ENCODE measurements at places on chromosomes 11 and 22.

- no peak for DNase-seq
Observed at GRCh38 chr11:96303064-96303463, 39.9 kb downstream of the MAML2 start.

DNA sequence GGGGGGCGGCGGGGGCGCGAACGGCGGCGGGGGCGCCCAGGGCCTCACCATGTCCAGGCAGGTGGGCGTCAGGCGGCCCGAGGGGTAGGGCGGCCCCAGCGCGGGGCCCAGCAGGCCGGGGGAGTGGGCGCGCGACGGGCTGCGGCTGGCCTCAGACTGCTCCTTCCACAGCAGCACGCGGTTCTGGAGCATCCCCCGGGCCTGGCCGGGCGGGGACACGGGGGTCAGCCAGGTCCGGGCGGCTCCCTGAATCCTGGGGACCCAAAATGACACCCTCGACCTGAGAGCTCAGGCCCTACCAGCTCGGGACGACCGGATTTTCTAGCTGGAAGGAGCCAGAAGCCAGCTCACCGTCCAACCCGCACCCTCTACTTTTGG is 5.5 kb upstream of the SLC16A8 start:
- no peak for DNase-seq

DNA sequence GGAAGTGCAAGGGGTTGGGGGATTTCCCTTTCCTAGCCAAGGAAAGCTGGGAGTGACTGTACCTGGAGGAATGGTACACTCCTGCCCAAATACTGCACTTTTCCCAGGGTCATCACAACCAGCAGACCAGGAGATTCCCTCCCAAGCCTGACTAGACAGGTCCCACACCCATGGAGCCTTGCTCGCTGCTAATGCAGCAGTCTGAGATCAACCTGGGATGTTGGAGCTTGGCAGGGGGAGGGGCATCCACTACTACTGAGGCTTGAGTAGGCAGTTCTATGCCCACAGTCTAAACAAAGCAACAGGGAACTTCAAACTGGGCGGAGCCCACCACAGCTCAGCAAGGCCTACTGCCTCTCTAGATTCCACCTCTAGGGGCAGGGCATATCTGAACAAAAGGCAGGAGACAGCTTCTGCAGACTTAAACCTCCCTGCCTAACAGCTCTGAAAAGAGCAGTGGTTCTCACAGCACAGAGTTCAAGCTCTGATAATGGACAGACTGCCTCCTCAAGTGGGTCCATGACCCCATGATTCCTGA is 58.5 kb downstream of the SLC22A9 start:
- DNase-seq = no peak

DNA sequence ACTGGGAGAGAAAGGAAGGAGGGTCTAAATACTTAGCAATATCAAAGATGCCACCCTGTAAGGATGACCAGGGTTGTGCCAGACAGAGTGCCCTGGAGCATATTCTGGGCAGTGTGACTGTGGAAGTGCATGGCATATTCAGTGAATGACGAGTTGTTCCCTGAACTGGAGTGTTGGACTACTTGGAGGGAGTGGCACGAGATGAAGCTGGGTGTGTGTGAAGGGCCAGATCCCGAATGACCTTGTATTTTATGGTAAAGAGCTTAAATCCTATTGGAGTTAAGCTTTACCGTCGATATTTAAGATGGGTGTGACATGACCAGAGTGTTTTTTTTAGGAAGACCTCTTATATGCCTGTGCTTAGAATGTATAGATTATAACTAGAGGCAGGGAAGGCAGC is 48.8 kb downstream of the STIM1 start:
- DNase-seq = no peak

DNA sequence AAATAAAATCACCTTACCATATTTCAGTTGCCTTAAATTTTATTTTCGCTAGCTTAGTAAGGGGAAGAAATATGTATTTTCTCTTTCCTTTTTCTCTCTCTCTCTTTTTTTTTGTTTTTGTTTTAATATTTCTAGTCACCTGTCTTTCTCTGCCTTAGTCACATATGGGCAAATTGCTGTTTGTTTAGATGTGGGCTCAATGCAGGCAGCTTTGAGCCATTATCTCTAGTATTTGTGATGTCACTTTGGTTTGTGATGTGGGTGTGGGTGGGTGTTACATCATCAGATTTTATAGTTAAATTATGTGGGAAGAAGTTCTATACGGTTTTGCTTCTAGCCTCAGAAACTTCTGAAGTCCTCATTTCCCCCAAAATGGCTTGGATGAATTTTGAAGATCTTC is at the start of gene C22orf31:
C22orf31 (minus strand) TSS at position 59 of the 400 bp plus-strand sequence; CDS start at position 20, 39 bp downstream.
- DNase-seq = no peak

- no peak for DNase-seq
Observed at GRCh38 chr11:44167046-44167445, 71.6 kb downstream of the EXT2 start.

- peak; percentile 64 for DNase-seq
Observed at GRCh38 chr22:29149841-29150555, 55.7 kb upstream of the EMID1 start.

- DNase-seq = no peak
Observed at GRCh38 chr11:71218789-71219499, 33.4 kb downstream of the SHANK2 start.

GRCh38 chr11:119847853-119848252 is 118.9 kb upstream of the NECTIN1 start:
- DNase-seq = no peak
